Glutamatergic neuron (in vitro differentiated cells): ENCODE measurements at places on chromosomes 1 and 21. TPM values are rescaled to one million over a fixed set of nuclear protein-coding genes. Genes with fewer than 3 reads are reported as not detected.

Gene ANKRD35
- 2.1 TPM for total RNA-seq

DNA sequence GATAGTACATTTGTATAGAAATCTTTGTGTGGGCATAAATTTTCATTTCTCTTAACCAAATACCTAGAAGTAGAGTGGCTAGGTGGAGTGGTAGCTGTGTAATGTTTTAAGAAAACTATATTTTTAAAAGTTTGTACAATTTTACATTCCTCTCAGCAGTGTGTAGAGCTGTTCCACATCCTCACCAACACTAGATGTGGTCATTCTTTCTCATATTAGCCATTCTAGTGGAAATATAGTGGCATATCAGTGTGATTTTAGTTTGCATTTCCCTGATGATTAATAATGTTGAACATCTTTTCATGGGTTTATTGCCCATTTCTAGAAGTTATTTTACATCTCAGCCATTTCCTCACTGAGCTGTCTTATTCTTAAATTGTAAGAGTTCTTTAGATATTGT lies 65.5 kb downstream of the ITSN1 start:
- no peak overlapping the region for H3K4me3 ChIP-seq
- H3K27me3 ChIP-seq: peaks cover 2% of the 10 kb centered on the region
- H3K27ac ChIP-seq: peak overlapping the region; percentile 39
- H3K36me3 ChIP-seq: peaks cover 22% of the 10 kb centered on the region

- H3K36me3 ChIP-seq: no peaks in the 10 kb centered on the region
- no peak overlapping the region for H3K4me3 ChIP-seq
- H3K4me1 ChIP-seq: no peaks in the 10 kb centered on the region
- H3K27ac ChIP-seq: no peak overlapping the region
Observed at GRCh38 chr21:33421713-33422393, 18.6 kb downstream of the IFNGR2 start.

GRCh38 chr1:66929146-66929688 lies 4.4 kb downstream of the MIER1 start:
- H3K27me3 ChIP-seq: peaks cover 4% of the 10 kb centered on the region
- peaks cover 26% of the 10 kb centered on the region for H3K4me1 ChIP-seq
- DNase-seq: no peak
- H3K27ac ChIP-seq: peak overlapping the region; percentile 77
- peak overlapping the region; percentile 83 for H3K4me3 ChIP-seq
- no peaks in the 10 kb centered on the region for H3K36me3 ChIP-seq

GRCh38 chr1:218479436-218480115 lies 134.4 kb downstream of the TGFB2 start:
- no peak overlapping the region for H3K4me3 ChIP-seq
- H3K36me3 ChIP-seq: no peaks in the 10 kb centered on the region
- H3K4me1 ChIP-seq: no peaks in the 10 kb centered on the region

DNA sequence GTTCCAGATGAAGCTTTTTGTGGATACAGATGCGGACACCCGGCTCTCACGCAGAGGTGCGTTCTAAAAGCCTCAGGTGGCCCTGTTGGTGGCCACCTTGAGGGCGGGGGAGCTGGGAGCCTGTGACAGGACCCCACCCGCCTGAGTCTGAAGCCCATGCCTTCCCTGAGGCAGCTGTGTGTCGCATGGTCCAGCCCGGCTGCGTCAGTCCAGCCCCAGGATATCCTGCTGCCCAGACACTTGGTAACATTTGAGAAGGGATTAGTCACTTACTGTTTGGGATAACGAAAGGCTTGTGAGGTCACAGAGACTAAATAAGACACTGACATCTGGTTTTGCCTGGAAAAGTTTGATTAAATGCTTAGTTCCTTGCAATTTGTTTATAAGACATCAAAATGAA lies 68.9 kb downstream of the UCK2 start:
- no peak overlapping the region for H3K27ac ChIP-seq
- peaks cover 26% of the 10 kb centered on the region for H3K4me1 ChIP-seq
- no peak overlapping the region for H3K4me3 ChIP-seq
- H3K27me3 ChIP-seq: peaks cover 6% of the 10 kb centered on the region

GRCh38 chr1:147434921-147435320 lies 106.4 kb upstream of the BCL9 start:
- DNase-seq: peak; percentile 28
- peaks cover 4% of the 10 kb centered on the region for H3K4me1 ChIP-seq
- H3K27ac ChIP-seq: peak overlapping the region; percentile 30
- H3K27me3 ChIP-seq: no peaks in the 10 kb centered on the region

GRCh38 chr1:98929437-98929836 lies 75.2 kb downstream of the PLPPR5 start:
- H3K27ac ChIP-seq: no peak overlapping the region
- no peak overlapping the region for H3K4me3 ChIP-seq
- H3K36me3 ChIP-seq: no peaks in the 10 kb centered on the region
- H3K4me1 ChIP-seq: peaks cover 2% of the 10 kb centered on the region
- H3K27me3 ChIP-seq: peaks cover 2% of the 10 kb centered on the region
- no peak for DNase-seq

DNA sequence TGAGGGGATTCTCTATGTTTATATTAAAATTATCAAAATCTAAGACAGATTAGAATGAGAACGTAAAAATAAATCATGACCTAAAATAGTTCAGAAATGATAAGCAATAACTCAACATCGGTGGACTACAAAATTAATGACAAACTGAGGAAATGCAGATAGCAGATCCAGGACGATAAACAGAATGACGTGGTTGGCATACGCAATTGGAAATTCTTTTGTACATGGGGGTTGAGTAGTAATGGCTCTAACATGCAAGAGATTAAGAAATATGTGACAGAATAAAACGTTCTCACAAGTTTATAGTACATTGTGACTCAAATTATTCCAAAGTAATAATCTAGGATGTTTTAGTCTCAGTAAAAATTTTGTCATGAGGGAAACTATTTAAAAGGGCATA lies 575.2 kb upstream of the BRINP3 start:
- H3K4me1 ChIP-seq: peaks cover 3% of the 10 kb centered on the region
- no peaks in the 10 kb centered on the region for H3K27me3 ChIP-seq
- H3K27ac ChIP-seq: no peak overlapping the region
- no peak overlapping the region for H3K4me3 ChIP-seq

Gene EXOSC10
- 111 TPM for total RNA-seq

GRCh38 chr1:81598623-81599022 lies 202.1 kb upstream of the ADGRL2 start:
- no peak overlapping the region for H3K27ac ChIP-seq
- peaks cover 24% of the 10 kb centered on the region for H3K4me1 ChIP-seq
- H3K36me3 ChIP-seq: no peaks in the 10 kb centered on the region
- DNase-seq: no peak
- H3K27me3 ChIP-seq: no peaks in the 10 kb centered on the region

DNA sequence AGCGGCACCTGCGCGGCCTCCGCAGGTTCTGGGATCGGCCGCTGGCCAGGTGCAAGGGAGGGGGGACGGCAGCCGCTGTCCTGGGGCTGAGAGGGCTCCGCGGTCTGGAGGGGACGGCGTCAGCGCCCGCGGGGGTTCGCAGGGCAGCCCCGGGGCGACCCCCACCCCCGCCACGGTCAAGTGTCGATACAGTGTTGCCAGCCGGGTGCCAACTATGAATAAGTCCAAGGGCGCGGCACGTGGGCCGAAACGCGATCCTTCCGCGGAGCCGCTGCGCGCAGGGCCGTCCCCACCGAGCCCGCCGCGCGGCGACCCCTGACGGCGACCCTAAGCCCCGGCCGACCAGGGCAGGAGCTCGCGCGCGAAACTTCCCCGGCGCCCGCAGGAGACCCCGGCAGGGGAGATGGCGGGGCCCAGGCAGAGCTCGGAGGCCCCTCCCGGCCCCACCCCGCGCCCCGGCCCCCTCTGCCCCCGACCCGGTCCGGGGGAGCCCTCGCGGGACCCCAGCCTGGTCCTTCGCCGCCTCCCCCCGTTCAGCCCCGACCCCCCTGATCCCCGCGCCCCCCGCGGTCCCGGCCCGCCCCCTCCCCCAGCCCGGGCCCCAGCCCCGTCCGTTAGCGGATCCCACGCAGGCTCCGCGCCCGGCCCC lies 586 bp upstream of the AGPAT3 start:
- H3K36me3 ChIP-seq: no peaks in the 10 kb centered on the region
- no peak for DNase-seq
- peaks cover 9% of the 10 kb centered on the region for H3K4me1 ChIP-seq
- H3K27ac ChIP-seq: no peak overlapping the region
- peaks cover 11% of the 10 kb centered on the region for H3K27me3 ChIP-seq
- H3K4me3 ChIP-seq: no peak overlapping the region
